HFFc6 (cell line): ENCODE measurements at places on chromosomes 11 and 22.

GRCh38 chr22:37746366-37747079 is 49.7 kb downstream of the TRIOBP start:
- no peak for DNase-seq

- DNase-seq = no peak
Measured at GRCh38 chr11:45092404-45092785, 54.0 kb upstream of the PRDM11 start.

DNA sequence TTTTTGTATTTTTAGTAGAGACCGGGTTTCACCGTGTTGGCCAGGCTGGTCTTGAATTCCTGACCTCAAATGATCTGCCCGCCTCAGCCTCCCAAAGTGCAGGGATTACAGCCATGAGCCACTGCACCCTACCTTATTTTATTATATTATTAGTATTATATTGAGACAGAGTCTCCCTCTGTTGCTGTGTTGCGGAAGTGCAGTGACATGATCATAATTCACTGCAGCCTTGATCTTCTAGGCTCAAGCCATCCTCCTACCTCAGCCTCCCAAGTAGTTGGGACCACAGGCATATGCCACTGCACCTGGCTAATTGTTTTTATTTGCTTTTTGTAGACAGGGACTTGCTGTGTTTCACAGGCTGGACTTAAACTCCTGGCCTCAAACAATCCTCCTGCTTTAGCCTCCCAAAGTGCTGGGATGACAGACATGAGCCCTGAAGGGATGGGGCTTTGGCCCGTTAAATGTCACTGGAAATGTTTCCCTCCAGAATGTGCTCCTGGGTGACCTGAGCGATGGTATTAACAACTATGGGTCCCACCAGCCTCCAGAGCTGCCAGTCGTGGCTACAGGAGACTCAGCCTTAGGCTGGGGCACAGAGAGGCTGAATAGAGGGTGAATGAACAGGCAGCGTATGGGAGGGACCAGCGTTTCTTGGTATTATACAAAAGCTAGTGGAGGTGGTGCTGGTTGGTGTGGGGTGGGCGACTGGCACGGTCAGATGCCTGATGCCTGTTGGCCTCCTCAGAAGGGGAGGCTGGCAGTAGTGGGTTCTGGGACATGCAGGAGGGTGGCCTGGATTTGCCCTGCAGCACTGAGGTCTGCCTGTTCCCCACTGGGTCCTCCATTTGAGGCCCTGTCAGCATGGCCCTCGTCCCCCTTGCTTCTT is 7.3 kb downstream of the TANGO2 start:
- DNase-seq = peak; percentile 14

- no peak for DNase-seq
Measured at GRCh38 chr11:32478277-32478731, 43.0 kb upstream of the WT1 start.
